ENCODE measurements at places on chromosomes 16 and 17.

DNA sequence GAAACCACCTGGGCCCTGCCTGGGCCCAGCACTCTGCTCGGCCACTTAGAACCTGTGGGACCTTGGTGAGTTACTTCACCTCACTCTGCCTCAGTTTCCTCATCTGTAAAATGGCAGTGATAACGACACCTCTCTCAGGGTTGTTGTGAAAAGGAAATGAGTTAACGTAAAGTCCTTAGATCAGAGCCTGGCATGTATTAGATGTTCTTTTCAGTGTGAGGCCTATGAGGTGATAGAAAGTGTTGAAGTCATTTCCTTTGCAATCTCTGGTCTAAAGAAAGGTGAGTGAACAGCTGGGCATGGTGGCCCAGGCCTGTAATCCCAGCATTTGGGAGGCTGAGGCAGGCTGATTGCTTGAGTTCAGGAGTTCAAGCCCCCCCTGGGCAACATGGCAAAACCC lies 51.7 kb upstream of the LGALS9 start:
- DNase-seq: no peak

DNA sequence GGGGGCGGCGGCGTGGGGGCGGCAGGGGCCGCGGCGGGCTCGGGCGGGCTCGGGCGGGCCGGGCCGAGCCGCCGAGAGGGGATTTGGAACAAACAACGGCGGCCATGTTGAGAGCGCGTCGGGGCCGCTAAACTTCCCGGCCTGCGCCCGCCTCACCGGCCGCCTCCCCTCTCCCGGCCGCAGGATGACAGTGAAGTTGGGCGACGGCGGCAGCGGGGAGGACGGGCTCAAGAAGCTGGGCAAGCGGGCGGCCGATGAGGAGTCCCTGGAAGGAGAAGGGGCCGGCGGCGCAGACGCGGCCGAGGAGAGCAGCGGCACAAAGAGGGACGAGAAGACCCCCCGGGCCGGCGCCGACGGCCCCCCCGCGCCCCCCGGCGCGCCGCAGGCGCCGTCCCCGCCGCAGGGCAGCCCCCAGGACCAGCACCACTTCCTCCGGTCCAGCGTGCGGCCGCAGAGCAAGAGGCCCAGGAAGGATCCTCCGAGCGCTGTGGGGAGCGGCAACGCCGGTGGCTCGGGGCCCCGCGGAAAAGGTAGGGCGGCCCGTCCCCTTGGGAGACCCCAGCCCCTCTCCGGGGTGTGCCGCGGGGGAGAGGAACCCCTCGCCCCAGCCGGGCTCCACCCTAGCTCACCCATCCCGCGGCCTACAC lies 2.4 kb downstream of the CRAMP1 start:
- peak; percentile 85 for DNase-seq

GRCh38 chr16:83231729-83232128 lies 576.0 kb upstream of the HSBP1 start:
- DNase-seq: no peak

- no peak for DNase-seq
Measured at GRCh38 chr16:11630046-11630767, 38.0 kb upstream of the SNN start.

- DNase-seq: no peak
Measured at GRCh38 chr16:9148374-9149015, 57.1 kb downstream of the HAPSTR1 start.

DNA sequence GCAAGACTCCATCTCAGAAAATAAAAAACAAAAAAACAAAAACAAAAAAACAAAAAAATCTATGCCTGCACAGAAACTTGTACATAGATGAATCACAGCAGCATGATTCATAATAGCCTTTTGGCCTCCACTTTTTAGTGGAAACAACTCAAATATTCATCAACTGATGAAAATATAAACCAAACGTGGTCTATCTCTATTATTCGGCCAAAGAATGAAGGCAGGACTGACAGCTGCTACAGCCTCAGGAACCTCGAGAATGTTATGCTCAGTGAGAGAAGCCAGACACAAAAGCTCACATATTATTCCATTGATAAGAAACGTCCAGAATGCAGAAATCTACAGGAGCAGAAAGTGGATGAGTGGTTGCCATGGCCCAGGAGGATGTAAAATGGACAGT lies 19.8 kb downstream of the PPL start:
- no peak for DNase-seq

DNA sequence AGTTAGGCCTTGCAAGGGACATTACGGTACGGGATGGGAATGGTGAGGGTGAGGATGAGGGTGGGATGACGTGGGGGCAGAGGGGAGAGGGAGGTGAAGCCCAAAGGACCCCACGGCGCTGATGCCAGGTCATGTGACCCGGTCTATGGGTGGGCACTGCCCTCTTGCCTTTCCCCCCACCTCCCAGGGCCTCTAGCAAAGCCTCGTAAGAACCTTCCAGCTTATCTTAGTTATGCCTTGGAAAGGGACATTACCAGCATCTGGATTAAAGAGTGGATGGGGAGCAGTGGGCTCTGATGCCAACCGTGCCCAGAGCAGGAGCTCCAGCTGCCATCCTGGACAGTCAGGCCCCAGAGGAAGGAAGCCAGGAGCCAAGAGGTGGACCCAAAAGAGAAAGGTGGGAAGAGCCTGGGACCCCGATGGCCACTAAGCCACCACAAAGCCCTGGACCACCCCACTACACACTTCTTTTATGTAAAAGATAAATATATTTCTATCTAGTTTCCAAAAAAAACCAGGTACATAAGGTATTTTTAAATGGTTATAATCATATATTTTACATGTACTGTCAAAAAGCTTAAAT lies 40.9 kb downstream of the TK2 start:
- DNase-seq: no peak

- no peak for DNase-seq
Measured at GRCh38 chr17:41322903-41323895, 7.7 kb upstream of the KRTAP17-1 start.

DNA sequence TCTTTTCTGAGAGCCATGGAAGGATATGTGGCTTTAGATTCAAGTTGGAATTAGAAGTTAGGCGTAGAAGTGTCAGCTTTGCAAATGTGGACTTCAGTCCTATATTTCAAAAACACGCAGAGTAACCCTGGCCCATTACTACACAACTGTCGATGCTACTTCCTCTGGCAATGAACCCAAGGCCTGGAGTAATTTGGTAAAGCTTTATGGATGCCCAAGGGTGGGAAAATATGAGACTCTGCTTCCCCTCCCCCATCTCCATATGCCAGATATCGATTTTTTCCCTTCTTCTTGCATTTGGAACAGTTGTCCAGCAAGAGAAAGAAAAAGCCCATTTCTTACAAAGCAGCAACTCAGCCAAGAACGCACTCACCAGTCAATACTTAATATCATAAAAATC lies 2.9 kb upstream of the MAP1LC3B start:
- DNase-seq: no peak

DNA sequence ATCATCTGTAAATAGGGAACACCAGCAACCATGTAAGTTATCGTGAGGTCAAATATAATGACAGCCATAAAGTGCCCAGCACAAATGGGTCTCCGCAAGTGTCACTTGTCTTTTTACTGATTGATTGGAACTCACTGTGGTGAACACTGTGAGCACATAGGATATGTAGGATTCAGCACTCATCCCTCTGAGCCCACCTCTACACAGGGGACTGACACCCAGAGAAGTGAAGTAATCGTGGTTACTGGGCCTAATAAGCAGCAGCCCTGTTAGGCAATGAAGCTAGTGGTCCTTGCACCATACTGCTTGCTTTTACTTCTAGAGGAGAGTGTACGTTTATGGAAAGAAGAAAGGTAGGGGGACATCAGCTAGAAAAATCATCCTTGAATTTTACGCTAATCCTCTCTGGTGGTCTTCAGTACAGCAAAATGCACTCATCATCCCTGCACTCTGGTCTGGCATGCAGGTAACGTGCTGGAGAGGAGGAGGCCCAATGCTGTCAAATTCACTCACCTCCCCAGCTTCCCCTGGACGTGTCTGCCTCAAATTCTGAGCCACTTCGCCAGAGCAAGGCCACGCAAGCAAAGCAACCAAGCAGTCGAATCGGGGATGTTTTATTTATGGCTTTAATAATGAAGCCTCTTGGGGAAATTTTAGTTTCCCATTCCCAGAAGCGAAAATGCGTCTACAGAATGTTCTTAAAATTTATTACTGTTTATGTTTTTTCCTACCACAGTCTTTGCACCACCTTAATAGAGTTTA lies 74.7 kb downstream of the YPEL2 start:
- no peak for DNase-seq

GRCh38 chr17:3503285-3503684 lies 27.5 kb downstream of the ASPA start:
- no peak for DNase-seq

DNA sequence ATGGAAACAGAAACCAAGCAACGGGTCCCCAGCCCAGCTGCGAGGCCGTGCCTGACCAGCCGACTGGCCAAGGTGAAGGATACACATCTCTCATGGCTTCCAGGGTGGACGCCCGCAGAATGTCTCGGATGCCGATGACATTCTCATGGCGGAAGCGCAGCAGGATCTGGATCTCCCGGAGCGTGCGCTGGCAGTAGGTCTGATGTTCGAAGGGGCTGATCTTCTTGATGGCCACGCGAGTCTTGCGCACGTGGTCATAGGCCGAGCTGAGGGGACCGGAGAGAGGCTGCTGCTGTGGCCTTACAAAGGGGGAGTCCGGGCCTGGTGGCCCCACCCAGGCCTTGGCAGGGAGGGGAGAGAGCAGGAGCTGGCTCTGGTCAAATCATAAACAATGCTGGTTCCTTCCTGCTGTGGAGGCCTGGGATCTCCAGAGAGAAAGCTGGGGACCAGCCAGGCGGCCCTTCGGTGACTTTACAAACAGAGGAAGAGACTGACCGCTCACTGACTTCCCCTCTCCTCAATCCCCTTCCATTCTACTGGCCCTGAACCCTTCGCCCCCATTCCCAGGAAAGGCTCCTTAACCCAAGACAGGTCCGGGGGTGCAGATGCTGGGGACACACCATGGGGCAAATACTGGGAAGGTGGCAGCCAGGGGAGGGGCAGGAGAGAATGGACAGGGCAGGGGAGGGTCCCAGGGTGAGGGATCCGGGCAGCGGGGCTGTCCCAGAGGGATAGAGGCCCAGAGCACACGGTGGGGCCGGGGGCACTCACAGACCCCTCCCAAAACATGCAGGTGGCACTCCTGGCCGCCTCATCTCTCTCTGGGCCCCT lies 1.1 kb downstream of the MAPK3 start:
- peak; percentile 45 for DNase-seq

DNA sequence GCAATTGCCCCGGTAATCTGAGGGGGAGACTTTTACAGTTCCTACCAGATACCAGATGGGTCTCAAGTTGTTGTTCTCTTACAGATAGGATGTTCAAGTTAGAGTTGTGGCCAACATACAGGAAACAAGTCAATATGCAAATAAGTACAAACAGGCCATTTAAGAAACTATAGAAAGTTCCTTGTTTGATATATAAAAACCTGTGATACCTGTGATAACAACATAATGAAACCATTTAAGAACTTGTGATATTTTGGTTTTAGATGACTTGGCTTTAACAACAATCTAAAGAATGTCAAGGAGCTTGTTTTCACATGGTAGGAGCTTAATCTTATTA lies 16.8 kb downstream of the CDR2 start:
- no peak for DNase-seq

GRCh38 chr17:45061606-45062205 lies 589 bp downstream of the NMT1 start:
- no peak for DNase-seq

DNA sequence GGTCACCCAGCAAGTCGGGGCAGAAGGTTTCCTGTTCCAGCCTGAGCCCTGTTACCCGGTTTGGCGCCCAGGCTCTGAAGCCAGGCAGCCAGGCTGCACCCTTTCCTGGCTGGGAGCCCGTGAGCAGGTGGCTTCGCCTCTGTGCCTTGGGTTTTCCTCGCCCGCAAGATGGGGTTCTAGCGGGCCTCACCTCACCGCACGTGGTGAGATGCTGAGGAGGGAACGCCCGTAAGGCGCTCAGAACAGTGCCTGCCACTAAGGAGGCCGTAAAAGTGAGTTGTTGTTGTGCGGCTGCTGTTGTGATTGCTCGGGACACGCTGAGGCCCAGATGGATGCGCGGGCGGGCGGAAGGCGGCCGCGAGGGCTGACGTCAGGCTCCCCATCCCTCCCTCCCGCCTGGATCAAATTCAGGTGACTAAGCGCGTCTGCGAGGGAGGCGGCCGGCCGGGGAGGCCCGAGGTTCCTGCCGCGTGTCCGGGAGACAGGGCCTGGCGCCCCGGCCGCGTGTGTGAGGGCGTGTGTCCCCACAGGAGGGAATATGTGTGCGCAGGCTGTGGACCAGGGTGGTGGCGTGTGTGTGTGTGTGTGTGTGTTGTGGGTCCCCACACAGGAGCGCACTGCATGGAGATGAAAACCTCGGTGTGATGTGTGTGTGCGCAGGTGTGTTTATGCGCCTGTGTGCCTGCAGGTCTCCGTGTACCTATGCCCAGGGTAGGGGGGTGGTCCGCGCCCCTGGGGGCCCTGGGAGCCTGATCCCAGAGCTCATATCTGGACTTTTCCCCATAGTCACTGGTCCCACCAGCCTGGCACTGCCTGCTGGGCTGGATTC lies 4.3 kb downstream of the CAMKK1 start:
- peak; percentile 96 for DNase-seq

GRCh38 chr17:78793968-78794367 lies 11.9 kb upstream of the CYTH1 start:
- DNase-seq: no peak

DNA sequence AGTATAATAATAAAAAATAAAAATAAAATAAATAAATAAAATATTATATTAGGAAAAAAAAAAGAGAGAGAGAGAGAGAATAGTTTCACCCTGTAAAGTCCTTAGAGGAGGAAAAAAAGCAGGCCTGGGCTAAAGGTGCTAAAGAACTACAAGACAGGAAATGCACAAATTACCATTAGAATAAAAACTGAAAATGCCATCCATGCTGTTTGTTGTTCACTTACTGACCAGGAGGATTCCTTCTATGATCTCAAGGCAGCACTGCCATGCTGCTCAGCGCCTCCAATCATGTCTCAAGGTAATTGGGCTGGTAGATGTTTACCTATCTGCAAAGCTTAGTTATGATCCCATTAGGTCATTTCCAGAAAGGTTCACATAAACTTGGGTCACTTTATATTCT lies 201.2 kb downstream of the GRIN2A start:
- DNase-seq: no peak

- DNase-seq: no peak
Measured at GRCh38 chr17:10192461-10192860, 5.9 kb downstream of the GAS7 start.

- peak; percentile 64 for DNase-seq
Measured at GRCh38 chr16:15618392-15618791, 24.6 kb downstream of the MARF1 start.

- no peak for DNase-seq
Measured at GRCh38 chr16:85656351-85657266, 32.1 kb downstream of the GINS2 start.

GRCh38 chr17:38867968-38868816 lies 1.7 kb upstream of the LASP1 start:
- peak; percentile 62 for DNase-seq

DNA sequence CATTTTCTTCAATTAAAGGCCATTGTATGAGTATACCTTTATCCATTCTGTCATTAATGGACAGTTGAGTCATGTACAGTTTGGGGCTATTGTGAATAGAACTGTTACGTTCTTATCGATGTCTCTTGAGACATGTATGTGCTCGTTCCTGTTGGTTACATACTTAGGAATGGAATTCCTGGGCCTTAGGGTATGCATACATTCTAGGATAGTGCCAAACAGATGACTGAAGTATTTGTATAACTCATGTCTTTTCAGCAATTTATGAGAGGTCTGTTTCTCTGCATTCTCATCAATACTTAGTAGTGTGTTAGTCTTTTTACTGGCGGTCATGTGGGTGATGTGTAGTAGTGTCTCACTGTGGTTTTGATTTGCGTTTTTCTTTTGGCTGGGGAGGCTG lies 81.2 kb downstream of the USP22 start:
- no peak for DNase-seq

- DNase-seq: no peak
Measured at GRCh38 chr16:88048985-88049384, 97.8 kb downstream of the BANP start.

- no peak for DNase-seq
Measured at GRCh38 chr16:81765969-81766368, 13.1 kb upstream of the PLCG2 start.
